Glomerular endothelial cell (primary cell): ENCODE measurements at places on chromosomes 4 and X. TPM values are rescaled to one million over a fixed set of nuclear protein-coding genes. Genes with fewer than 3 reads are reported as not detected.
A peak's percentile ranks its signal among the peaks of the same experiment; 100 is the strongest.

Gene AMTN
- not detected in 2 replicates for total RNA-seq

Gene ZFP92
- 0.58 and 1.2 TPM in 2 replicates for total RNA-seq

Gene UXT
- 61.9 and 131 TPM in 2 replicates for total RNA-seq

Gene GPRIN3
- 5.5 and 22.9 TPM in 2 replicates for total RNA-seq

Gene ARMCX2
- total RNA-seq = 40.2 and 56.6 TPM in 2 replicates

Gene POF1B
- total RNA-seq = not detected in 2 replicates

DNA sequence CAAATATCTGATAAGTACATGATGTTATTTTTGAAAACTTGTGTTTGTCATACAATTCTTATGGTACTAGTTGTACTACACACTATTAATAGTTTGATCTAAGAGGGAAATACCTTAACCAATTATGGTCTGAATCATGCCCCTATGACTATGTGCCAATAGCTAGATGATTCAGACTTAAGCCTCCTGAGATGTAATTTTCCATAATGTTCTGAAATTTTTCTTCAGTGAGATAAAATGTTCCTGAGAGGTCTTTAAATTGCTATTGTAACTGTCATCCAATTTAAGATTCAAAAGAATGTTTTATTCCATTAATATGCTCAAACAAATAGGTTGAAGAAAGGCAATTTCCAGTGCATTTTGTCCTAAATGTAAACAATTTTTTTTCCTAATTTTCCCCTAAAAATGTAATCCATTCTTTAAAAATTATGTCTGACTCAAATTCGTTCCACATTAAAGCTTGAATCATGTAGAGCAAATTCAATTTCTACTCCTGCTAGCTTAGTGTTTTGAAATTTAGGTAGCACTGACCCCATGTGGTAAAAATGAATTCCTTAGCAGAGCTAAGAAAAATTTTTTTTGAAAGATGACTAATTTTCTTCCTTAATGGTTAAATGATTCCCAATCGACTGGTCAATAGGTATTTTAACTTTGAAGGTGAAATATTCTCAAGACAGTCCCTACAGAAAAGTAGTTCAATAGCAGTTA is 49.1 kb downstream of the APOOL start:
- DNase-seq = peak; percentile 14

- no peak for DNase-seq
Observed at GRCh38 chrX:64093761-64094160, 111.7 kb downstream of the AMER1 start.

DNA sequence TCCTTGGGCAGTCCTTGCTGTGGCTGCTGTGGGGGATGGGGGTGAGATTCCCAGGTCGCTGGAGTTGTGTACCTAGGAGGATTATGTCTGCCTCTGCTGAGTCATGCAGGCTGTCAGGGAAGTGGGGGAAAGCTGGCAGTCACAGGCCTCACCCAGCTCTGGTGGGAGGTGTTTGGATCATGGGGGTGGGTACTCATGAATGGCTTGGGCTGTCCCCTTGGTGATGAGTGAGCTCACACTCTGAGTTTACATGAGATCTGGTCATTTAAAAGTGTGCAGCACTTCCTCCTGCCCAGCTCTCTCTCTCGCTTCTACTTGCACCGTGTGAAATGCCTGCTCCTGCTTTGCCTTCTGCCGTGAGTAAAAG is 24.6 kb upstream of the PDLIM3 start:
- DNase-seq = peak; percentile 86

GRCh38 chr4:39032218-39033085 is at the start of gene TMEM156:
TMEM156 (minus strand) TSS chr4:39032409; CDS start chr4:39032313, 96 bp downstream.
- DNase-seq = no peak

DNA sequence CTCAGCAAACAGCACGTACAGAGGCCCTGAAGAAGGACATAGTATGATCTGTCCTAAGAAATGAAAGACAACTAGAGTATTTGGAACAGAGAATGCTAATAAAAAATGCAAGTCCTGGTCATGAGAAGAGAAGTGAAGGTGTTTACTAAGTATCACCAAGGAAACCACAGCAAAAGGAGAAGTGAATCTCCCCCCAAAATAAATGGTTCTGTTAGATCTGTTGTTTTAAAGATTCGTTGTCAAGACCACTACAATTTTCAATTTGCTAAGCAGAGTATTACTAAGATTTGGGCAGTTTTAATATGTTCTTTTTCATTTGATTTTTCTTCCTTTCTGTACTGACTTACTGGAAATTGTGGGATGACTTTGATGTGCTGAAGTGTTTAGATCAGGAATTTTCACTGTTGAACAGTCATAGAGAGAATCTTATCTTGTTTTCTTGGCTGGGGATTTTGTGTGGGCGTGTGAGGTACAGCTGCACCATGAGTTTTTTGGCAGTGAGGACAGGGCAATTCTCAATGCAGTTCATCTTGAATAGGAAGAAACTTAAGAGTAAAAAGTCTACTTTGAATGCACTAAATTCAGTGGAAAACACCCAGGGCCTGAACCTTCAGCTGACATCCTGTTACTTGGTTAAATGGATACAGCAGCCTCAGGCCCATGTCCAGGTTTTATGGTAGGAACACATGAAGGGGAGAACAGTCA is 132.2 kb downstream of the STIM2 start:
- no peak for DNase-seq

- no peak for DNase-seq
Observed at GRCh38 chr4:8275548-8275910, 6.0 kb downstream of the HTRA3 start.

DNA sequence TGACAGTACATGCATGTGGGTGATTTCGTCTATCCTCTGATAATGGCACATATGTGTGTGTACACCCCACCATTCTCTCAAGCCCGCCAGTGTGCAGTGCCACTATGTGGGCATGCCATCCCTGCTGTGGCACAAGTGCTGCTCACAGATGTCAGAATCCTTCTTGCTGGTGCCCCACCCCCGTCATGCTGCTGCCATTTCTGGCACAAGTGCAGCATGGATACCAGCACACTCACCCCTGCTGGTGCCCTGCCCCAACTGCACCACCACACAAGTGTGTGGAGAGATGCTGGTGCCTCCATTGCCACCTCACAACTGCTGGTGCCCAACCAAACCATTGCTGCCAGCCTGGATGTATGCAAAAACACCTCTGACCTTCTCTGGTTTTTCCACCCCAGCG is 1133.8 kb downstream of the TECRL start:
- DNase-seq = no peak

DNA sequence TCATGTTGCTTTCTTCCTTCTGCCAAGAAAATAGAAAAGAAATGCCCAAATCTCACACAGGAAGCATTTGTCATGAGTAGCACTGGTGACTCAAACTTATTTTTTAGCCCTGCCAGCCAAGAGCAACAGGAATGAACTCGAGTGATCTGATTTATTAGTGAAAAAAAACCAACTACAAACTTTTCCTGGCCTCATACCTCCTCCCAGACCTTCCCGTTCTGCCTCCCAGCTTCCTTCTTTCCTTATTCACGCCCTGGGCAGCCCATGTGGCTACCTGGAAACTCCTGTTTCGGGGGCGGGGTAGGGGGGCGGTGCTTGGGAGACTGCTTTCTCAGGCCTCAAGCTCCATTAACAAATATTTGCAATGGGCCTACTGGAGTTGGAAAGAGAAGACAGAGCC is 178.5 kb downstream of the NHS start:
- no peak for DNase-seq

DNA sequence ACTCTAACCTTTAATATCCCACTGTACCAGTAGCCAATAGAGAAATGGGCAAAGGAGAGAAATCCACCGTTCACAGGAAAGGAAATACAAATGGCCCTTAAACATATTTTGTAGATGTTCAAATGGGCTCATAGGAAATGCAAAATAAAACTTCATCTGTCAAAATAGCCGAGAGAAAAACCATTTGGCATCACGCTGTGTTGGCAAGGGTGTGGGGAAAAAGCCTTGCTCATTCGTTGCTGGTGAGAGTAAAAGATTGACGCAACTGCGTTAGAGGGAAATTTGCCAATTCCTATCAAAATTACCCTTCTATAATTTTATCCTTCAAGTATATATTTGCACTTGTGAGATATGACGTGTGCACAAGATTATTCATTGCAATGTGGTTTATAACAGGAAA is 131.9 kb downstream of the EIF4E start:
- DNase-seq = no peak

DNA sequence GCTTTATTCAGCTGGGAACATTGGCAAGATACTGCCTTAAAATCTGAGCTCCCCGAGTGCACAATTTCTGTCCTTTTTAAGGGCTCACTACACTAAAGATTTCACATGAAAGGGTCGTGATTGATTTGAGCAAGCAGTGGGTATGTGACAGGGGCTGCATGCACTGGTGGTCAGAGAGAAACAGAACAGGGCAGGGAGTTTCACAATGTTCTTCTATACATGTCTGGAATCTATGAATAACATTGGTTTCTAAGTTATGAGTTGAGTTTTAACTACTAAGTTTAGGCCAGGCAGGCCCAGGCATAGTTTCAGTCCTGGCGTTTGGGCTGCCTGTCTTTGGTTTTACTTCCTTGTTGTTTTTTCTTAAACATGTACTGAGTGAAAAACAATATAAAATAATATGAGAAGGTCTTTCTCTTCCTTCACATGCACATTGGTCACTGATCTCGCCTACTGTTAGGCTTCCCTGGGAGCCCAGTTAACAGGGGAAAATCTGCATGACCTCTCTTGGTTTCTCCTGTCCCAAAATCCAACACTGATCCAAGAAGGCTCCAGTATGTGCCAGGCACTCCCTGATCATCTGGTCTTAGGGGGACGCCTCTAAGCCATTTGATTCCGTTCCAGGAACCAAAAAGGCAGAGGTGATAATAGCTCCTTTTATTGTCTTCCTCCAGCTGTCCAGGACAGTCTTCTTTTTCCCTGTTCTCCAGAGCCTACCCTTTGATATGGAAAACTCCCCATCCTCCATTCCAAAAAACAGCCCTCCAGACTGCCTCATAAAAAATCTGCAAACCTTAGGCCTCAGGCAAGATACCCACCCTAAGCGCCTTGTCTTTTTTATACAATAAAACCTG is at the start of gene UGT2B17:
TSS of gene UGT2B17 (minus strand) at position 51 of the 854 bp plus-strand sequence. CDS start 7,838 bp downstream, outside the sequence.
- no peak for DNase-seq

DNA sequence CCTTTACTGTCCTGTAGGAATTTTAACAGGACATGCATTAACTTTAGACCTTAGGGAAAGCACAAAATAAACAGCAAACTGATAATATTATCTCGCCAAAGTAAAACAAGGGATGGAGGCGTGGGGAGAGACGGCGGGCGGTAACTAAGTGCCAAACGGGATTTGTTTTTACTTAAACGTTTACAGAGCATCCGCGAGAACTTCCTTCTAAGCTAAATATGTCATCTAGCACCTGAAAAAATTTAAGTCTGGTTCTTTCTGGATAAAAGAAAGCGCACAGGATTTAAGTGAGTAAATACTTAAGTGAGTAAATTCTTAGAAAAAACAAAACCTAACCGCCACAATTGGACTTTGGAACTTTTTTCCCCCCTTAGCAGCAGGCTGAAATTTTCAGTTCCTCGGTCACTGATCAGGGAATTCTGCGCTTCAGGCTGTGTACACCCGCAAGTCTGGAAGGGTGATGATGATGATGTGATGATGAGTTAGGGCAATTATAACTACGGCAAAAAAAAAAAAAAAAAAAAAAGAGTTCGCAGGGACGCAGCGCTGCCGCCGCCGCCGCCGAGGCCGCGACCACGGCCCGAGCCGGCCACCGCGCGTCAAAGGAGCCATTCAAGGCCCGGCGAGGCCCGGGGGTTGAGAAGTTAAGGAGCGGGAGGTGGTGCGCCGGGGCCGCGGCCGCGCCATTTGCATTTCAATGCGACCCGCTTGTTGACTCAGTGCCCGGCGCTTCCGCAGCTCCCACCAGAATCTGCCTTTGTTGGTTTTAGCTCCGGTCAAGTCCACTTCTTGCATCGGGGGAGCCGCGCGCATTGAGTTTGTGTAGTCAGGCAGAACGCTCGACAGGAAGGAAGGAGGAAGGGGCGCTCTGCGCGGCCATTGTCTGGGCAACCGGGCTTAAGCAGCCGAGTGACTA is 108.8 kb downstream of the SPRY1 start:
- DNase-seq = peak; percentile 31
